Frontal cortex (tissue), 4 donors: ENCODE measurements at places on chromosomes 5 and 9. TPM values are rescaled to one million over a fixed set of nuclear protein-coding genes. Genes with fewer than 3 reads are reported as not detected.

DNA sequence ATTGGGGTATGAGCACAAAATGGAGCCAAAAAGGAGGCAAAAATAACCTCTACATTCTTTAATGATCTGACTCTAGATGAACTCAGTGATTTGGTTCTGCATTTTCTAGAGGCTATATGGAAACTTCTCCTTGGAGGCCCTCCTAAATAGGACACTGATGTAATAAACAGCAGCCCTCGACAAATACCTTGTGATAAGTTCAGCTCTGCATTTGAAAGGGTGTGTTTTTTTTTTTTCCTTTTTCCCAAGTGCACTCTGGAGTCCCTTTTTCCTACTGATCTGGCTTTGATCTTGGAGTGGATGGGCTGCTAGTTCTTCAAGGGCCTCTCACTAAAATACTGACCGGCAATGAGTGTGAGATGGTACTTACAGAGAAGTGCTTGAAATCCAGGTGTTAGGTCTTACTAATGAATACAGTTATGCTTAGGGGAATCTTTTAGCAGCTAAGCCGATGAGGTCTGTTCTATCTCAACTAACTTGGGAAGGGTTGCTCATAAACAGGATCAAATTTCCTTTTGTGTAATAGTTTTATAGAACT, 161.7 kb downstream of the MAST4 start:
- DNase-seq: no peak

Gene SHISAL2B
- not detected for total RNA-seq

DNA sequence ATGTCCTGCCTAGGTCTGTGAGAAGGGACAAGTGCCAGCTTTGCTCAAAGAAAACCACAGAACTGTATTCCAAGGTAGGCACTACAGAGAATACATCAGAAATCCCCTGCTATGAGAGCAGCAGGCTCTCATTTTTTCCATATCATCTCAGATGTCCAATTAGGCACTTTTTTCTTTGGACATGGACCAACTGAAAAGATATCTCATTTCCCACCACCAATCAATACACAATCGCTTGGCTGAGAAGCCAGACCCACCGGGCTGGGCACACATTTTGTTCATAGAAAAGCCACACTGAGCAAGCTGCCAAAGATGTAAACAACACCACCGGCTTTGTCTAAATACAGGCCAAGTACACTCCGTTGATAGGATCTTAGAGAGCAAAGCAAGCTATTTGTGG, 25.9 kb downstream of the STOM start:
- DNase-seq: no peak

Gene INSL6
- total RNA-seq: not detected

Gene RHOBTB3
- total RNA-seq: 312 TPM

Gene TRIP13
- 8.2 TPM for total RNA-seq

Gene CENPK
- 8.6 TPM for total RNA-seq

DNA sequence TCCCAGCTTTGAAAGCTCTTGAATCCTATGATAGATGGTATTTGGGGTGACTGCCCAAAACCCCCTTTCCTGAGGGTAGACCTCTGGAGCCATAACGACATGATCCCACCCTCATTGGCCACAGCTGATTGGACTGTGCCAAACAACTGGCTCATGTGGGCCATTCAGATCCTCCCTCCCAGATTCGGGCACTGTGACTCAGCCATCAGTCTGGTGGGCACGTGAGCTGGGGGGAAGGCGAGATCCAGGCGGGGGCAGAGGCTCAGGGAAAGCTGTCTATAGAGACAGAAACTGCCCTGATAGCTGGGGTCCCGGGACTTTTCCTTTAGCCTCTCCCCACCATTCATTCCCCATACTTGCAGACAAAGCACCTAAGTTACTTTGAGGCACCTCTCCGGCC, 15.1 kb upstream of the NCS1 start:
- DNase-seq: no peak
